ENCODE measurements at places on chromosomes 6 and 20.

- DNase-seq: no peak
These were observed 402.9 kb upstream of the MAP3K7 start for GRCh38 chr6:90989763-90990162.

GRCh38 chr6:90268178-90268577 lies 28.5 kb downstream of the BACH2 start:
- no peak for DNase-seq

DNA sequence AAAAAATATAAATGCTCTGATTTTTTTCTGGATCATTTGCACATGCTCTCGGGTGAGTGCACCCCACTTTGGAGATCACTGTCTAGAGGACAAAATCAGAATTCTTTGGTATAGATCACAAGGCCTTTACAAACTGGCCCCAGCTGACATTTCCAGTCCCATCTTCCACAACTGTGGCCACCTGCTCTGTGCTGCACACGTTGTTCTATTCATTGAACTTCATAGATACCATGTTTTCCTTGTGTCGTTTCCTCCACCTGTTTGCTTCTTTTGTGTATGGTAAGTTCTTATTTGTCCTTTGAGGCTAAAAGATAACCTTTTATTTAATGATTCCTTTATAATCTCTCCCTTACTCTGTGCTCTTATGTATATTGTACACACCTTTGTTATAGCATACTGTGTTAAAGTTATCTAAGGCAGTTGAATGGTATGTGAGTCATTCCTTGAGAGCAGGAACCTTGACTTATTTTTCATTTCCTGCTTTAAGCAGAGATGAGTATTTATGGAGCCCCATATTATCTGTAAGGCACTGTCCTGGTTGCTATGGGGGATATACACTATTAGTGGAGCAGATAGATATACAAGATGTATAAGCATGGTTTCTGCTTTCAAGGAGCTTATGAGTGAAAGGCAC lies 12.0 kb upstream of the SLC17A5 start:
- DNase-seq: no peak

DNA sequence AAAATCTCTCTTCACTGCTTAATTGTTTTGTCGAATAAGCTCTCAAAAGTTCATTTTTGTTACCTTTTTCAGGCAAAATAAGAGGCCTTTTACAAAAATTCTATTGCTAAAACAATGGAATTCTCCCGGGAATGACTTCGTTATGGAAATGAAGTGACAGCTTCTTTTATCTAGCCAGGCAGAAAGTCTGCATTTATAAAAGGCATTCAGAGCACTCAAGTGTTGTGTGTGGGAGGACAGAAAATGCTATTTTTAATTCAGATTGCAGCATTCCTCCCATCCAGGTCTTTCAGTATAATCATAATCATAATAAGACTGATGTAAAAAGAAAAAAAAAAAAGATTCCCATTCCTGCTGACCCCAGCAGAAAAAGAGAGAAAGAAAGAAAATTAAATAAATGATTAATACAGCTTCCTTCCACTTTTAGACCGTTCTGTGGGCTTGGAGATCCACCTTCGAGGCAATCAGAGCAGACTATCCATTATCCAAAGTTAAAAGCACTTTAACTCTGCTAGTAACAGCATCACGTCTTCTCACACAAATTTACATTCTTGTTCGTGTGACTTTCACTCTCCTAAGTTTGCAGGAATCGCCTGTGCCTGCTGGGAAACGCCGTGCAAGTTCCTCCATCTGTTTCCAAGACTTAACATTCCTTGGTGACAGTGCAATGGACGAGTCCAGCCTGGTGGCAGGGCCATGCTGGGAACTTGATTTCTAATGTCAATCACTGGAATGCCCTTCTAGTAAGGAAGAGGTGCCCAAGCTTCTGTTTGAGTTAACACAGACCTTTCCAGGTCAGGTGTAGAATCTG lies 258.8 kb downstream of the GMPR start:
- DNase-seq: no peak

- DNase-seq: no peak
These were observed 431.5 kb upstream of the ARID1B start for GRCh38 chr6:156345700-156346099.

- DNase-seq: no peak
These were observed 19.1 kb upstream of the HLA-DQB1 start for GRCh38 chr6:32685603-32686002.

DNA sequence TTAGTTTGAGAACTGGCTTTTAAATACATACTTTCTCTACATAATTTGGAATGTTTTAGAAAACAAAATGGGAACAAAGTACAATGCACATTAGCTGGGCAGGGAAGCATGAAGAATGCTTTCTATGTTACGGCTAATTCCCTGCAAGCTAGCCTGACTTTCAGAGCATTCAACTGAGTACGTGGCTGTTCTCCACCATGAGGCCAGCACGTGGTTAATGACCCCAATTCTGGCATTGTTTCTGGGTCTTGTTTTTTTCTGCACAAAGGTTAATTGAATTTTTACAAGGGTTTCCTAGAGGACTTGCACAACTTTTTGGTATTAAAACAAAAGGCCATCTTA lies 208.6 kb upstream of the AGPAT4 start:
- DNase-seq: no peak
